ENCODE measurements at places on chromosomes 5 and 9. TPM values are rescaled to one million over a fixed set of nuclear protein-coding genes. Genes with fewer than 3 reads are reported as not detected.
A peak's percentile ranks its signal among the peaks of the same experiment; 100 is the strongest.

DNA sequence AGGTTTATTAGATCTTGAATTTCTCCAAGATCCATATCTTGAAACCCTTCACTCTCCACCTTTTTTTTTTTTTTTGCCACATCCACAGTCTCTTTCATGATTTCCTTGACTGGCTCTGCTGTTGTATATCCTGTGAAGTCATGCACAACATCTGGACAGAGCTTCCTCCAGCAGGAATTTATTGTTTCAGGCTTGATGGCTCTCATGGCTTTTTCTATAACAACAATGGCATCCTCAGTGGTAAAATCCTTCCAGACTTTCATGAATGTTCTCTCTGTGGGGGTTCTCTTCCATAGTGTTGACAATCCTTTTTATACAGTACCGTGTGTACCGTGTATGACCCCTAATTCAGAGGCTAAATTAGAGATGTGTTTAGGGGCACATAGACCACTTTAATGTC is 24.0 kb downstream of the RANBP17 start:
- H3K27me3 ChIP-seq: no peaks in the 10 kb centered on the region
- no peaks in the 10 kb centered on the region for H3K36me3 ChIP-seq
- no peak for DNase-seq
- no peak overlapping the region for H3K27ac ChIP-seq
- no peak overlapping the region for H3K4me3 ChIP-seq

The PCSK5 gene
- 6.6 TPM for total RNA-seq

- no peaks in the 10 kb centered on the region for H3K27me3 ChIP-seq
- no peak for DNase-seq
- no peaks in the 10 kb centered on the region for H3K36me3 ChIP-seq
- no peak overlapping the region for H3K27ac ChIP-seq
- no peak overlapping the region for H3K4me3 ChIP-seq
These were observed 28.6 kb upstream of the RAB14 start for GRCh38 chr9:121230256-121230655.

GRCh38 chr9:121835587-121836365 is 184.3 kb downstream of the DAB2IP start:
- DNase-seq: no peak
- no peaks in the 10 kb centered on the region for H3K4me1 ChIP-seq
- H3K36me3 ChIP-seq: no peaks in the 10 kb centered on the region
- no peak overlapping the region for H3K4me3 ChIP-seq

The CCNI2 gene
- total RNA-seq: 5.2 TPM

DNA sequence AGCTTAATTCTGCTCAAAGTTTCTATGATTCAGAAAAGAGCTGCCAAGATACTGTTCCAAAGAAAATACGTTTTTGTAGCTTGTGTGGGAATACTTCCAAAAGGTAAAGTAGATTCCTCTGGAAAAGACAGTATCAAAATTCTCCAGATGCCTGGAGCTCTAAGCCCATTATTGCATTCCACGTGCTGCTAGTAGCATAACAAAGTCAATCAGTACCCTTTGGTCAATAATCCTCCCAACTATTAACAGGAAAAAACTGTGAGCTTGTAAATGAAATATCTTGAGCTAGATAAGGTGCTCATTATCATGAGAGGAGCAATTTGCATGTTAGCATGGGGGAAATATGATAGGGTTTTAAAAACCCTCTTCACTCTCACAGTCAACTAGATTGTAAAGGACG is 229.5 kb upstream of the TYRP1 start:
- no peaks in the 10 kb centered on the region for H3K27me3 ChIP-seq
- H3K36me3 ChIP-seq: no peaks in the 10 kb centered on the region
- no peak for DNase-seq
- H3K4me1 ChIP-seq: no peaks in the 10 kb centered on the region

GRCh38 chr9:134565316-134565915 is 76.2 kb upstream of the COL5A1 start:
- no peaks in the 10 kb centered on the region for H3K4me1 ChIP-seq
- no peak overlapping the region for H3K27ac ChIP-seq
- H3K36me3 ChIP-seq: no peaks in the 10 kb centered on the region
- DNase-seq: no peak

DNA sequence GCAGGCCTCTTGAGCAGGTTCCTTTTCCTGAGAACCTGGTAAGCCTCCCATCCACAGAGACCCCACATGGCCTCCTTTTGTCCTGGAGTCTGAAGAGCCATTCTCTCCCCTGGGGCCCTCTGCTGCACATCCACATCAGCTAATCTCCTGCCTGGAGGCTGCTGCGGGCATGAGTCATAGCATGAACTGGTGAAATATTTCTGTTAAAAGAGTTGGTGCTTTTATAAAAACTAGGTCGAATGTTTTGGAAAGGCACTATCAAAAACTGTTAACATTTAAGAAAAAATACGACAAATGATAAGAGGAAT is 399.4 kb downstream of the CTNND2 start:
- no peaks in the 10 kb centered on the region for H3K36me3 ChIP-seq
- no peaks in the 10 kb centered on the region for H3K27me3 ChIP-seq
- H3K4me3 ChIP-seq: no peak overlapping the region
- H3K27ac ChIP-seq: no peak overlapping the region

The BARHL1 gene
- total RNA-seq: not detected

The GABRG2 gene
- total RNA-seq: not detected

DNA sequence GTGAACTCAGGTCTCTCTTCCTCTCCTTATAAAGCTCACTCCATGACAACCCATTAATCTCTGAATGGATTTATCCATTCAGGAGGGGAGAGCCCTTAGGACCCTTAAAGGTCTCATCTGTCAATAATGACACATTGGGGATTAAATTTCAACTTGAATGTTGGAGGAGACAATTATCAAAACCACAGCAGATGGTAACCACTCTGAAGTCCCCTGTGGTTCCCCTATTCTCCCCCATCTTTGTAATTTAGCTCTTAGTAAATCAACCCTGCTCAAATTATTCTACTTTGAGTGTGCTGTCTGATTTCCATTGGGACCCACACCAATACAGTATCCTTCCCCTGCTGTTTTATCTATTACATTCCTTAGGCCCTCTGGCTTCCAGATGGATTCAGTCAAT is 72.0 kb upstream of the RAI14 start:
- H3K27me3 ChIP-seq: peaks cover 4% of the 10 kb centered on the region
- no peaks in the 10 kb centered on the region for H3K4me1 ChIP-seq
- no peak overlapping the region for H3K4me3 ChIP-seq
- no peak for DNase-seq
- H3K36me3 ChIP-seq: no peaks in the 10 kb centered on the region

DNA sequence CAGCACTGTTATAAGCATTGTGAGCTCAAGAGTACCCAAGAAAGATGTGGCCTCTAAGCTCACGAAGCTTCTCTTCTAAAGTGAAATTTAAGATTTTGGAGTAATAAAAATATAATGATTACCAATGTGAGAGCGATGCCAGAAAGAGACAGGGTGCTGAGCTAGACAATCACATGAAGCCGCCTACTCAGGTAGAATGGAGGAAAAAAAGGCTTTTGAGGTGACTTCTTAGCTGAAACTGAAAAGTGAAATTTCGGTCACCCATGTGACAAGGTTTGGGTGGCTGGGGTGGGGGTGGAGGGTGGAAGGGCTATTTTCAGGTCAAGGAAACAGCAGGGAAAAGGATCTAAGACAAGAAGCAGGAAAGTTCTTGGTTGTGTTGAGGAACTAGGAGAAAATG is 388.2 kb upstream of the WWC1 start:
- no peaks in the 10 kb centered on the region for H3K27me3 ChIP-seq
- no peak for DNase-seq
- H3K4me3 ChIP-seq: no peak overlapping the region
- H3K4me1 ChIP-seq: no peaks in the 10 kb centered on the region
- no peak overlapping the region for H3K27ac ChIP-seq

The OSMR gene
- total RNA-seq: 69.5 TPM

The C9orf153 gene
- 0.28 TPM for total RNA-seq

The PCDHA9 gene
- not detected for total RNA-seq

DNA sequence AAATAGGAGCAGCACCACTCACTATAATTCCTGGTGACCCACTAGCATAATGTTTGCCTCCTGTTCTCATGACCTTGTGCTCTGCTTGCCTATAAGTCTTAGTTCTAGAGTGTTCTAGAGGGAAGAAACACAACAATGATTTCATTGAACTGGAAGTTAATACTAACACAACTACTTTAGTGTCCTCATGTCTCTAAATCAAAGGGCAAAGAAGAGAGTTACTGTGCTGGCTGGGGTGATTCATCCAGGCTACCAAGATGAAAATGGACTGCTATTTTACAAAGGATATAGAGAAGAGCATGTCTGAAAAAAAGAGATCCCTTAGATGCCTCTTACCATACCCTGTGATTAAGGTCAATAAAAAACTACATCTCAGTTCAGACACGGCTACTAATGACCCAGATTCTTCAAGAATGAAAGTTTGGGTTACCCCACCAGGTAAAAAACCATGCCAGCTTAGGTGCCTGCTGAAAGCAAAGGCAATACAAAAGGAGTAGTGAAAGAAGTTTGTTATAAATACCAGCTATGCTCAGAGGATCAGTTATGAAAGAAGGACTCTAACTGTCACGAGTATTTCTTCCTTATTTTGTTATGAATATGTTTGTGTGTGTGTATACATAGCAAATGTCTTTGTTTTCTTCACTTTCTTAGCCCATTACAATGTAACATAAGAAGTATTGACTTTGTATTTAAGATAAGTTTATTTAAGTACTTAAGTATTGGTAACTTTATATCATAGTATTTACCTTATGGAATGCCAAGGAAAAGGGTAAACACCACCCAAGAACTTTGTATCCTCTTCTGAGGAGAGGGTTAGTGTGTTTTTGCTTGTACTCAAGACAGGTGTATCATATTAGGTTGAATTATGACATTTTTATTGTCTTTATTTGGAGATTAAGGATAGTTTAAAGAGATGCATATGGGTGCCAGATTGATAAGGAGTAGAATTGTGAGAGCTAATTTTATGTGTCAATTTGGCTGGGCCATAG is 314.1 kb upstream of the PTGER4 start:
- DNase-seq: no peak
- H3K36me3 ChIP-seq: no peaks in the 10 kb centered on the region
- H3K4me1 ChIP-seq: peaks cover 3% of the 10 kb centered on the region

DNA sequence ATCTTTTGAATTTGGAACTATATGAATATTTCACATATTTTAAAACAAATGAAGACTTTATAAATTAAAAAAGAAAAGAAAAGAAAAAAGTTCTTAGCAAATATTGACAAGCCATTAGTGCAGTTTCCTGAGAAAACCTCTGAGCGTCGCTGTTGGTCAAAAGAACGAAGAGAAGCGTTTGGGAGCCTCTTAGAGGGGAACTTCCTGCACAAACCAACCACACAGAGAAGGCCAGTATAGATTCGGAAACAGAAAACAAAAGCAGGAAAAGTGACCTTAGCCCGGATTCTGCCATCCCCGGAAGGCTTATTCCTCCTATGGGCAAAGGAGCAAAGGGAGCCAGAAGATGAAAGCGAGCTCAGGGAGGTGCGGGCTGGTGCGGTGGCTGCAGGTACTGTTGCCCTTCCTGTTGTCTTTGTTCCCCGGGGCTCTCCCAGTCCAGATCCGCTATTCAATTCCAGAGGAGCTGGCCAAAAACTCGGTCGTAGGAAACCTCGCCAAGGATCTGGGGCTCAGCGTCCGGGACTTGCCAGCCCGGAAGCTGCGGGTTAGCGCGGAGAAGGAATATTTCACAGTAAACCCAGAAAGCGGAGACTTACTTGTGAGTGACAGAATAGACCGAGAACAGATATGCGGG is at the start of gene PCDHGB2:
Gene PCDHGB2 (plus strand): TSS at position 205 of the 637 bp plus-strand sequence. CDS start 142 bp downstream, at position 347.
- no peaks in the 10 kb centered on the region for H3K27me3 ChIP-seq
- no peaks in the 10 kb centered on the region for H3K36me3 ChIP-seq
- H3K27ac ChIP-seq: no peak within 1 kb of the TSS
- H3K4me3 ChIP-seq: peak within 1 kb of the TSS; percentile 60
- no peaks in the 10 kb centered on the region for H3K4me1 ChIP-seq
- DNase-seq: no peak

- H3K27ac ChIP-seq: no peak overlapping the region
- no peaks in the 10 kb centered on the region for H3K4me1 ChIP-seq
- no peak for DNase-seq
- no peak overlapping the region for H3K4me3 ChIP-seq
- no peaks in the 10 kb centered on the region for H3K36me3 ChIP-seq
These were observed 81.5 kb downstream of the PRKACG start for GRCh38 chr9:68932458-68932857.

DNA sequence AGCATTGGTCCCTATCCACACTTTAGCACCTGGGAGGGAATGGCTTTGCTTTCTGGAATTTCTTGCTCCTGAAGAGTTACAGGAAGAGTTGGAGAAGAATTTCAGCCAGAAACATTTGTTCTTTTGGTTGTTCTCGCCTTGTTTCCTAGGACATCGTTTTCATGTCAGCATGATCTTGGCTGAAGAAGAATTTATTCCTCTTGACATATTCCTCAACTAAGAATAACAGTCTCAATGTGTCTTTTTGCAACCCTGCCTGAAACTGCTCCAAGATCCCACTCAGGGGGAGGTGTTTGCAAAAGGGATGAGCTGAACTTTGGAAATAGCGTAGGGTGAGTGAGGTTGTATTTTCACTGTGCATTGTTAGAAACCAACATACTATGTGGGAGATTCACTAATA is 26.1 kb downstream of the MAMDC2 start:
- H3K27ac ChIP-seq: no peak overlapping the region
- H3K36me3 ChIP-seq: no peaks in the 10 kb centered on the region
- H3K27me3 ChIP-seq: peaks cover 3% of the 10 kb centered on the region
- no peak for DNase-seq
- no peak overlapping the region for H3K4me3 ChIP-seq
- no peaks in the 10 kb centered on the region for H3K4me1 ChIP-seq

GRCh38 chr5:54874337-54875021 is 110.9 kb downstream of the ESM1 start:
- no peak overlapping the region for H3K27ac ChIP-seq
- no peaks in the 10 kb centered on the region for H3K27me3 ChIP-seq
- DNase-seq: no peak
- no peak overlapping the region for H3K4me3 ChIP-seq
- H3K36me3 ChIP-seq: no peaks in the 10 kb centered on the region
- no peaks in the 10 kb centered on the region for H3K4me1 ChIP-seq

The ZNF883 gene
- 0.86 TPM for total RNA-seq

DNA sequence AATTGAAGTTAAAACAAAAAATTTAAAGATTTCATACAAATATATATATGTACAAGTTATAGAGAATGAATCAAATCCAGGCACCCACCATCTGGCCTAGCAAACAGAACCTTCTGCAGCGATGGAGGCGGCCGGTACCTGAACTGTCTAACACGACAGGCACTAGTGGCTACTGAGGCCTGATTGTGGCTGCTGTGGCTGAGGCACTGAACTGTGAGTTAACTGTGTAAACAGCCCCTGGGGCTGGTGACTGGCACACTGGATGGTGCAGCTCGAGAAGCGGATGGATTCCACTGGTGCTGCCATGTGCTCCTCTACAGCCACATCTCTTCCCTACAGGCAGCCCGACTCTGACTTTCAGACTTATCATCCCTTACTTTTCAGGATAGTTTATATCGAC is 82.4 kb downstream of the RAPGEF1 start:
- H3K4me3 ChIP-seq: peak overlapping the region; percentile 51
- H3K27ac ChIP-seq: peak overlapping the region; percentile 87
- no peak for DNase-seq

- no peaks in the 10 kb centered on the region for H3K27me3 ChIP-seq
- H3K36me3 ChIP-seq: no peaks in the 10 kb centered on the region
- H3K4me1 ChIP-seq: no peaks in the 10 kb centered on the region
- no peak for DNase-seq
- H3K27ac ChIP-seq: no peak overlapping the region
These were observed 271.6 kb downstream of the PLK2 start for GRCh38 chr5:58188262-58188651.

GRCh38 chr9:6889868-6890267 is 132.1 kb downstream of the KDM4C start:
- H3K36me3 ChIP-seq: peaks cover 60% of the 10 kb centered on the region
- DNase-seq: no peak
- H3K4me3 ChIP-seq: no peak overlapping the region

- DNase-seq: no peak
- no peaks in the 10 kb centered on the region for H3K4me1 ChIP-seq
- no peaks in the 10 kb centered on the region for H3K36me3 ChIP-seq
- H3K27me3 ChIP-seq: peaks cover 4% of the 10 kb centered on the region
These were observed 45.1 kb downstream of the TGFBI start for GRCh38 chr5:136073714-136074529.

The SLC46A2 gene
- 1.3 TPM for total RNA-seq

The LCN1 gene
- total RNA-seq: not detected
